ENCODE measurements at places on chromosomes 2 and 18. TPM values are rescaled to one million over a fixed set of nuclear protein-coding genes. Genes with fewer than 3 reads are reported as not detected.

GRCh38 chr2:176814740-176815367 lies 397.7 kb upstream of the HNRNPA3 start:
- no peak for DNase-seq

DNA sequence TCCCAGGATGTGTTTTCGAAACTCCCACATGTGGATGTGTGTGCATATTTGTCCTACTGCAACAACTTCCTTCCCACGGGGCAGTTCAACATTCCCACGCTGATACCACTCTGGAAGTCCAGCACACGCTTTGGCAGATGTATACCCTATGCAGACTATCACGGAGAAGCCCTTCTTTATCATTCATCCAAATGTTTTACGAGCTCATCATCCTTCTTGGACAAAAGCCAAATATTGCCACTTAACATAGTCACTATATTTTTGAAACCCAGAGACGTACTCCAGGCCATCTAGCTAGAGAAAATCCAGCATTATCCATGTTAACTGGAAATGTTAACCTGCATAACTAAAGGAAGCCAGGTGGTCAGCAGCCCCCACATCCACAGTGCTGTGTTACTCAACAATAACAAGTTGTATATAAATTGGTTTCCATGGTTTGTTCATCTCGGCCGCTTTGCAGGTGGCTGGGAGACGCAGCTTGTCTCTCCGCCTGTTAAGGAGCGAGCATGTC lies 131.5 kb downstream of the ZNF532 start:
- no peak for DNase-seq

DNA sequence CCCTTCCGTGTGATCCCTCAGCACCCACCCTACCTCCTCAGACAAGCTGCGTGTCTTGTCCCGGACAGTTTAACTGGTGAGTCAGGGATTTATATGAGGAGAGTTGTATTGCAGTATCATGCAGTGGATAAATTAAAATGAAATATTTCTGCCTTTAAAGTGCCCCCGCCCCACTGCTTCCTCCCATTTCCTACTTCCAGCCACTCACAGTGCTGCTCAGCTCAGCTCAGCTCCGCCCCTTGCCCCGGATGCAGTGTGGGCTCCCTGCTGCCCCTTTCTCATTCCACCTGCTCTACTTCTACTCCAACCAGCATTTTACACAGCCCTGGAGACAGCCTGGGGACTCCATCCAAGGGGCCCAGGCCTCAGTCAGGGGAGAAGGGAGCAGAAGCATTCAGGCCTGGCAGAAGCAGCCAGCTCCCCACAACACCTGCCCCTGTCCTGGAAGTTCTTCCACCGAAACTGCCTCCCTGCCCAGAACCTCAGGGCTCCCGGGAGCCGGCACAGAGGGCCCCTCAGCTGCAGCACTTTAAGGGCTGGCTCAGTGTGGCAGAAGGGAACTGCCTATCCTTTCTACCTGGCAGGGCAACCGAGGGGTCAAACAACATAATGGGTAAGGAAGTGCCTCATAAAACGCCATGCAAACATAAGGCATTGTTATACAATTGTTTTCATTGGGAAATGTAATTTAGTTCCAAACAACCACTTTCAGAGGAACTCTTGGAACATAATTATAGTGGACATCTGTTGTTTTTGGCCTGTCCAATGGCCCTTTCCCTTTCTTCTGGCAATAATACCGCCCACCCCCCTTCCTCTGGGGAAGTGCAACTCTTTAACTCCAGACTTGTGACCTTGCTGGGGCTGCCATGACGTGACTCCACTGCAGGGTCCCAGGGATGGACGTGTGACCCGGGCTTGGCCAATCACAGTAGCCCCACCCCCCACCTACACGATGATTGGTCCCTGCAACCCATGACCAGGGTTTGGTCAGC lies 102.3 kb downstream of the LIPG start:
- no peak for DNase-seq

TP53I3 gene
- 13.0 TPM for total RNA-seq

NMS gene
- not detected for total RNA-seq

DNA sequence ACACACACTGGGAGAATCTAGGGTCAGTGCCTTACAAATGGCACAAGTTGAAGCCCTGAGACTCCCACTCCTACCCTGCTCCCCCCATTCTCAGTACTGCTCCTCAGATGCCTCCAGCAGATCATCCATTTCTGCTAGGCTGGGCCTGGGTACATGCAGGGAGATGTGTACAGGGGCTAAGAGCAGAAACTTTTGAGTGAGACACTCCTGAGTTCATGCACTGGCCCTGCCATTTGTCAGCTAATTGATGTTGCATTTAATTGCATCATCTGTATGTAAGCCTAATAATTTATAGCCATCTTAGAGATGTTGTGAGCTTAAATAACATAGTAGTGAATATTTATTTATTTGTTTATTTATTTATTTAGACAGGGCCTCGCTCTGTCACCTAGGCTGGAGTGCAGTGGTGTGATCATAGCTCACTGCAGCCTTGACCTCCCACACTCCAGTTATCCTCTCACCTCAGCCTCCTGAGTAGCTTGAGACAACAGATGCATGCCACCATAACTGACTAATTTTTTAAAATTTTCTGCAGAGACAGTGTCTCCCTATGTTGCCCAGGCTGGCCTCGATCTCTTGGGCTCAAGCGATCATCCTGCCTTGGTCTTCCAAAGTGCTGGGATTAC lies 4.8 kb upstream of the CASP8 start:
- no peak for DNase-seq

All from thoracic aorta (tissue), 2 donors.